ENCODE measurements at places on chromosomes 13 and 19.

- no peak for DNase-seq
Observed at GRCh38 chr19:16076958-16077611, 790 bp downstream of the TPM4 start.

GRCh38 chr13:97142452-97142851 is 79.7 kb upstream of the MBNL2 start:
- DNase-seq, result no peak

DNA sequence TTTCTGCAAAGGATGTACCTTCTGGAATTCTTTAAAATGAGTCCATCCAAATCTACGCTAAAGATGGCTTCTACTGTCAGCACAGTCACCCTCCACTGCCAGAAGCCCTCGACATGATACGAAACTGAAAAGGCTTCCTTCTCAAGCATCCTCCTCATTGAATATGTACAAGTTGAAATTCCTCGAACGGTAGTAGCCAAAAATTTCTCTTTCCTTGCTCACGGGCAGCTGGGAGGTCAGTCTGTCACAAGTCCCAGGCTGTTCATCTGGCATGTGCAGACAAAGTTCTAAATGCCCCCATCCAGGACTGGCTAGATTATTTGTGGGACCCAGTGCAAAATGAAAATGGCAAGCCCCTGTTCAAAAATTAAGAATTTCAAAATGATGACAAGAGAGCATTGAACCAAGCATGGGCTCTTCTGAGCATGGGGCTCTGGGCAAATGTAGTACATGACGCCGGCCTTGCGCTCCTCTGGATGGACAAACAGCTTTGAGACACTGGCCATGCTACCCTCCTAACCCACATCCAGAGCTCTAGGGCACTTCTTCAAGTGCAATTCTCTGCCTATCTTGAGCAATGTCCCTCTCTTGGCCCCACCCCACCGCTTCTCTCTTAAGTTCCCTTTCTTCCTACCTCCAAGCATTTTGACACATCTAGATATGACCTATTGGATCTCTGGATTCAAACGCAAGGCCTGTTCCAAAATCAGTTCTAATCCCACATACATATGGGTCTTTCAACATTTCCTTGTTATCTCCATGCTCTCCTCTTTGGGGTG is 78.9 kb upstream of the FLT1 start:
- DNase-seq, result no peak

GRCh38 chr13:75357576-75358289 is 124.2 kb downstream of the TBC1D4 start:
- no peak for DNase-seq

- DNase-seq, result no peak
Observed at GRCh38 chr19:48518207-48518606, 6.6 kb upstream of the LMTK3 start.

DNA sequence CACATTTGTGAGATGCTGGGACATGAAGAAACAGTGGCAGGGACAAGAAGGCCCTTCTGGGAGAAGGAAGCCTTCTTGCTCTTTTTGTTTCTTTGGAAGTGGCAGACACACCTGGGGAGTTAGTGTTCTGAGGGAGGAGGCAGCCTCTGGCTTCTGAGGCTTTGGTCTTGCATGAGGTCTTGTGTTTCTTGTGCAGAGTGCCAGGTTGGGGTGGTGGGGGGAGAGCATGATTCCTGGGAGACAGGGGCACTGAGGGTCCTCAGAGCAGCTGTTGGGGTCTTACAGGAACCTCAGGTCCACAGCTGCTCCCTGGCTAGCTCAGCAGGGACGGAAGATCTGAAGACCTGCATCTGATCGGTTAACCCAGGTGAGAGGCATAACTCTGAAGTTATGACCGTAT is 167.5 kb upstream of the ZNF536 start:
- no peak for DNase-seq

- DNase-seq, result no peak
Observed at GRCh38 chr19:53004242-53004641, 9.5 kb upstream of the ERVV-1 start.

- no peak for DNase-seq
Observed at GRCh38 chr19:30344446-30345425, 27.4 kb upstream of the ZNF536 start.

- DNase-seq, result no peak
Observed at GRCh38 chr19:35773020-35773806, 2.2 kb upstream of the ARHGAP33 start.

DNA sequence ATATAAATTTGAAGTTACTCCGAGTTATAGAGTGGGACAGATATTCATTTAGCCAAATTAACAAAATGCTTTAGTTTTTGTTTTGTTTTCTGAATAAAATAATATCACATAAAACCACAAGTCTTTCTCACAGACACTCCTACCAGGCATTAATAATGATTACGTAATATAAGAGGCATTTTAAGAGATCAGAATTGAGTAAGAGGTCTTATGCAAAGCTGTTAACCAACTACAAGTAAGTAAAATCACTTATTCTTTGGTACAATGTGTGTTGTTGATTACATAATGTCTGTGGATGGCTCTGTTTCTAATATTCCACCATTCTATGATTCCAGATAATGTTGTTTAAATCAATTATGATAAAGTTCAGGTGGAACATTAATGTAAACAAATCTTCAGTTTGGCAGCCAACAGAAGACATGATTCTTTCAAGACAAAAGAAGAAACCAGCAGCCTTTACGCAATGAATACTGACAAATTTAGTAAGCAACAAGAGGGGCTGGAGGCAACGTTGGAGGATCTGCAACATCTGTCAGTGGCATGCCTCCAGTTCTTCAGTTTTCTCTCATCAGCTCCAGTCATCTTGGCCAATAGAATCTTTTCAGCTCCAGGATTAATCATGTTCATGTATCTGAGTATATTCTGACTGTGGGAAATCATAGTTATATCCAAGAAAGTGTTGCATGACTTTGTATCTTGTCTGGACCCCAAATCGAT is 403.8 kb downstream of the SLITRK5 start:
- no peak for DNase-seq

DNA sequence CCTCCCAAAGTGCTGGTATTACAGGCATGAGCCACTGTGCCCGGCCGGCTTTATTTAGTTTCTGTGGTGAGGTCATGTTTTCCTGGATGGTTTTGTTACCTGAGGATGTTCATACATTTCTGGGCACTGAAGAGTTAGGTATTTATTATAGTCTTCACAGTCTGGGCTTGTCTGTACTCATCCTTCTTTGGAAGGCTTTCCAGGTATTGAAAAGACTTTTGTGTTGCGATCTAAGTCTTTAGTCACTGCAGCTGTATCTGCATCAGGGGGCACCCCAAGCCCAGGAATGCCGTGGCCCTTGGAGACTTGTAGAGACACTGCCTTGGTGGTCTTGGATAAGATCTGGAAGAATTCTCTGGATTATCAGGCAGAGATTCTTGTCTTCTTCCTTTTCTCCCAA is 12.8 kb downstream of the BLOC1S3 start:
- no peak for DNase-seq

GRCh38 chr13:41212881-41213280 is 18.5 kb upstream of the KBTBD7 start:
- no peak for DNase-seq

DNA sequence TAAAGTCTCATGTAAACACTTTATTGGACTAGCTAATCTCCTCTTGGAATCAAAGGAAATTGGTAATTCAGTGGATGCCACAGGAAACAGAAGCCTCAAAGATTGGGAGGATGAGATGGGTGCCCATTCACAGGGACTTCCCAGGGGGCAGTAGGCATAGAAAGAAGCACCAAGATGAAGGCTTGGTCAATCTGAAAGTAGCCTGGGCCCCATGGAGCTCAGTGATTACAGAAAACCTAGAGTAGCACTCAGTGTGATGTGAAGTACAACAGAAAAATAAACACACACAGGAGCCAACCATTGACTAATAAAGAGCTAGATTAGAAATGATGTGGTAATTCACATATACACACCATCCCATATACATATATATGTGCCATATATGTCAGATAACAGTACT is 560.6 kb downstream of the TBC1D4 start:
- no peak for DNase-seq

GRCh38 chr13:49218493-49219051 is 1.6 kb upstream of the MLNR start:
- no peak for DNase-seq

GRCh38 chr19:56114778-56115110 is 6.4 kb downstream of the ZNF787 start:
- DNase-seq, result no peak

DNA sequence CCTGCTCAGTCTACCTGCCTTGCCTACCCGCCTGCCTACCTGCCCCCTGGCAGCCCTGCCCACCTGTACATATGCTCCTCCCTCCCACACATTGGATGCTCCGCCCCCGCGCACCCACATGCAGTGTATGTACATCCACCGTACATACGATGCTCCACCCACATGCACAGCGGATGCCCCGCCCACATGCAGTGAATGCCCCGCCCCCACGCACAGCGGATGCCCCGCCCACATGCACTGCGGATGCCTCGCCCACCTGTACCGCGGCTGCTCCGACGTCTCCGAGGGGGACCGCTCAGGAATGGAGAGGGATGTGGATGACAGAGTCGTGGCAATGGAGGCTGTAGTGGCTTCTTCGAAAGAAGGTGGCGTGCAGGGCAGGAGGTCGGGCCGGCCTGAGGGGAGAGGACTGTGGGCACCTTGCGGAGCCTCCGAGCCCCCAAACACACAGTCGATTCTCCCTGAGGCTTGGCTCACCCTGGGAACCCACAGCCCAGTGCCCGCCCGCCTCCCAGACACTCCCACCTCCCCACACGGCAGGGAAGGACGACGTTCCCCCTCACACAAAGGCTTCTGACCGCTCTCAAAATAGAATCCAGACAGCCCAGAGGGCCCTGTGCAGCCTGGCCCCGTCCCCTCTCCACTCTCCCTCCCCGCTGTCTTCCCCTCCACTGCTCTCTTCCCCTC is 16.5 kb upstream of the CACTIN start:
- DNase-seq, result no peak

DNA sequence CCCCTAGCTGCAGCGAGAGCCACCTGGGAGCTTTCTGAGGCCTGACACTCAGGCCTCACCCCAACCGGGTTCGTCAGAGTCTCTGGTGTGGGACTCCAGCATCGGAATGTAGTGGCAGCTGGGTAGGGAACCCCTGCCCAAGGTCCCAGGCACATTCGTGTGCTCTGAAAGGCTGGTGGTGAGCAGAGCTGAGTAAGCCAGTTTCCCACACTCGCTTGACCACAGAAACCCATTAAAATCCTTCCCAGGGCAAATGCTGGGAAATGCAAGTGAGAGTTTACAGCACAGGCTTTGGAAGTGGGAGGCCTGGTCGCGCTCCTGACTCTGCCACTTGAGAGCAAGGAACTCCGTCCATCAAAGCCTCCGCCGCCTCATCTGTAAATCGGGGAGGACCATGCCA is 4.2 kb downstream of the TRAPPC6A start:
- no peak for DNase-seq

DNA sequence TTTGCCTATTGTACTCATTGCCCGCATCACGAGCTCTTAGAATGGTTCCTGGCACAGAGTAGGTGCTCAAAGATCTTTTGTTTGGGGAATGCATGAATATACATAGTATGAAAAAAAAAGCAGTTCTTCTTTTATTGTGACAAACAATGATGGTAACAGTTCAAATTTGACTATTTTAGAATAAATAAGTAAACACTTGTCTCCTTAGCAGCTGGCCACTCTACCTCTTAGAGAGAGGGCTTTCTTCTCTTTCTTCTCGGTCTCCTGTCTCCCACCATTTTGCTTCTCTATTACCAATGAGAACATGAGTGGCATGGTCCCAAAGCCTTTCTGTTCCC is 639 bp upstream of the SLAIN1 start:
- no peak for DNase-seq

GRCh38 chr19:8304841-8305621 is 3.1 kb downstream of the CD320 start:
- no peak for DNase-seq

- no peak for DNase-seq
Observed at GRCh38 chr13:81406639-81407292, 1065.8 kb upstream of the SPRY2 start.

DNA sequence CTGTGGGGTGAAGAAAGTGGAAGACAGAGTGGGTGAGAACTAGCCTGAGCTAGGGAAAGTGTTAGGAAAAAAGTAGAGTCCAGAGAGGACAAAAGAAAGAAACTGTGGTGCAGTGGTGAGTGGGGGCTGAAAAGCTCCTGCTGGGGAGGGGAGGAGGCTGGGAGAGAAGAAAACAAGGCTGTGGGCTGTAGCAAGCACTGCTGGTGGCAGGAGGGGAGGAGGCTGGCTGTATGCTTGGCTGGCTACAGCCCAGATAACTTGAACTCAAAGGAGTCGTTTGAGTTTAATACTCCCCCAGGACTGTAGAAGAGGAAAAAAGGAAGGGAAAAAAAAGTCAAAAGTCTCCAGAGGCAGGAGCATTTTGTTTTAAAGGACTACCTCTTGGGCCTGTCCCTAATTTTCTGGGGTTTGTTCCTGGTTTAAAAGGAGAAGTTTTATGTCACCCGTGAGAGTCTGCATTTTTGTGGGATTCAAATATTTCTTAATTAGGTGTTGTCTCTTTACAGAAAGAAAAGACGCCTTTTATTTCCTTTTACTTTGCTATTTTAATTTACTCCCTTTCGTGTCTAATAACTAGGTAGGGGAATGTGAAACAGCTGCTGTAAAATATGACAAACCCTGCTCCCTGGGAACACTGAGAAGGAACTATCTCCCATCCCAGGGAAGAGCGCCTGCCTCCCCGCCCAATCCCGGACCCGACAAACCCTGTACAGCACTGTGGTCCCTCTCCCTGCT is 21.7 kb downstream of the ZIC5 start:
- no peak for DNase-seq

DNA sequence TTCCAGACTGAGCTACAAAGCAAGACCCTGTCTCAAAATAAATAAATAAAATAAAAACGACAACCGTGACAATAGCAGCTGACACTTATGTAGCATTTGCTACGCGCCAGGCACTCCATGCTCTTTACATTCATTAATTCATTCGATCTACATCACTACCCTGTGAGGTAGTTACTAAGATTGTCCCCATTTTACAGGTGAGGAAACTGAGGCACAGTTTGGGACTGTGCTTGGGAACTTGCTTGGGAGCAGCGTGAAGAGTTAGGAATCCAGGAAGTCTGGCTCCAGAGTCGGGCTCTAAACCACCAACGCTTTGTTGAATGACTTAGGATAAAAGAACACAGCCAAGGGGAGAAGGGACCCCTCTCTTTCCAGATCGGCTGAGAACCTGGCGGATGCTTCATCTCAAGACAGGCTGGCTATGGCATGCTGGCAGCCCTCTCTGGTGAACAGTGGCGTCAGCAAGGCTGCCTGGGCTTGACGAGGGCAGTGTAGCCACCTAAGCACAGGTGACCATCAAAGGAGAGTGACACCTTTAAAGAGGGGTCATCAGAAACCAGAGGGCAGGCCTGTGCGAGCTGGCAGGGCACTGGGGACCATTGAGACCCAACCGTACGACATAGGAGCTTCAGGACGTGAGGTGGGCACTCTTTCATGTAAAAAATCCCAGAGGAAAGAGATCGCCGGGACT is 591 bp downstream of the DOHH start:
- no peak for DNase-seq

Measured in GF-D8 (cell line).